ENCODE measurements at places on chromosomes 6 and 20.

GRCh38 chr6:53926505-53926904 is 131.7 kb downstream of the LRRC1 start:
- DNase-seq = no peak

DNA sequence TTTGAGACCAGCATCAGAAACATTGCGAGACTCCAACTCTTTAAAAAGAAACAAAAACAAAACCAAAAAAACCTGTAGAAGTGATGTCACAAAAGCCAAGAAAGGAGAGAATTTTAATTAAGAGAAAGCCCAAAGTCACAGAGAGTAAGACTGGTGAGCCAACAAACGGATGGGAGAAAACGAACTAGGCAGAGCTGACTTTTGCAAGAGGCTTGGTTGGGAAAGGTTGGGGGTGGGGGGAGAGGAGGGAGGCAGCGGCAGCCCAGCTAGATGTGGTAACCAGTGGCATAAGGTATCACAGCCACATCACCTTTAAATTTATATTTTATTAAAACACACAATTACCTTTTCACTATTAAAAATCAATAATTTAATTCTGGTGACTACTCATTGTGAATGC is 23.5 kb downstream of the NOL7 start:
- no peak for DNase-seq

- DNase-seq = no peak
Measured at GRCh38 chr6:46246727-46247126, 75.9 kb upstream of the ENPP5 start.

DNA sequence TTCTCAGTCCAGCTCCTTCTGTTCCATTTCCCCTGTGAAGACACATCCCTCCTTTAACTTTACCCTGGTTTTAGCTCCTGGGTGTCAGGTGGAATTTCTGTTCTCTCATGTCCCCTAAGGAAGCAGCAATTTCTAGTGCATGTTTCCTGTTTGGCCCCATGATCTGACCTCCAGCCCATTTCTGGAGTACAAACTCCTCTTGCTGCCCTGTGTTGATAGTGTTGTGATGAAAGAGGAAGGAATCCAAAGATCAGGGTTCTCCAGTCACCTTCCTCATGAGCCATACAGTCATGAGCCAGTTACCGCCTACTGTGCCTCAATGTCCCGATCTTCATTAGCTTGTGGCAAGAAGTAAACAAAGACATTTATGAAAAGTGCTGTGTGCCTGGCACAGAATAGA is 97.4 kb downstream of the PHACTR1 start:
- no peak for DNase-seq

DNA sequence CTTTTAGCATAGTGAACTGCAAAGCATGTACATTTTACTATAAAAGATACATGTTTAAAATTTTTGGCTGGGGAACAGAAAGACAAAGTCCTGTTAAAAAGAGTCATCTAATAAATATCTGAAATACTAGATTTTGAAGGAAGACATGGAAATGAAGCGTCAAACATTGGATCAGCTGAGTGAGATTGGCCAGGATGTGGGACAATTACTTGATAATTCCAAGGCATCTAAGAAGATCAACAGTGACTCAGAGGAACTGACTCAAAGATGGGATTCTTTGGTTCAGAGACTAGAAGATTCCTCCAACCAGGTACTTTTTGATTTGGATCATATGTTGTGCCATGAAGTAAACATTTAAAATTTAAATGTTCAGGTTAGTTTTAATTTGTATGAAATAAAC is 162.3 kb downstream of the UTRN start:
- no peak for DNase-seq

GRCh38 chr6:19719691-19720128 is 117.5 kb upstream of the ID4 start:
- DNase-seq = no peak

DNA sequence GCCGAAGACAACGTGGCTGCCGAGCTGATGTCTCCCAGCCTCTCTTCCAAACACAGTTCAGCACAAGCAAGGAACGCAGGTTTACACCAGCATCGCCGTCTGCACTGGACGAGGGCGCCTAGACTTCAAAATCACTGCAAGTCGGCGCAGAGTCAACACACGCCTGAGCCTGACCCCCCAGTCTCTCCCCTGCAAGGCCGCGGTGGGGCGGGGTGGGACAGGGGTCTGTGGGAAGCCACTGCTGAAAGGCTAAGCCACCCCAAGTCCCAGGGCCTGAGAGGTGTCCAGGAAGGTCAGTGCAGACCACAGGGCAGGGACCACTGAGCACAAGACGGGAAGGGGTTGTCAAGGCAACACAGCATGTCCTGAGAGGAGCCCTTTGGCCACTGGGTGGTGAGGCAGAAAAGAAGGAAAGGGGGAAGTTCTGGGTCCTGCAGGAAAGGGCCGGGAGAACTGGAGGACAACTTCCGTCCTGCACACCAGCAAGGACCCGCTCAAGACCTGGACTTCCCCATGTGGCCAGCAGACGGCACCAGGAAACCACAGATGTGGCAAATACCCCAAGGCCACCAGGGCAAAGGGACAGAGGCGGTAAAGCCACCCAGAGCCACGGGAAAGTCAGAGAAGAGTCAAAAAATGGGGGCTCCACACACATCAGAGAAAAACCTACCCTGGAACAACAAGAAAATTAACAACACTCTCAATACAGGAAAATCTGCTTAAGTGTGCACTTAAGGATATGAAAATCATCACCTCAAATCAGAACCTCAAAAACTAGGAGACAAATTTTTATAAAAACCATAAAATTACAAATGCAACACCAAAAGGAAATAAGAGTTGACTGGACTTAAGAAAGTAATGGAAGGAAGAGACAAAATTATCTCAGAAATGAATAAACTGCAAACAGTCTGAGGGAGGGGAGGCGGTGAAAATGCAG is 84.8 kb downstream of the TAF4 start:
- peak; percentile 9 for DNase-seq

- DNase-seq = no peak
Measured at GRCh38 chr6:169171016-169171415, 82.6 kb downstream of the THBS2 start.

DNA sequence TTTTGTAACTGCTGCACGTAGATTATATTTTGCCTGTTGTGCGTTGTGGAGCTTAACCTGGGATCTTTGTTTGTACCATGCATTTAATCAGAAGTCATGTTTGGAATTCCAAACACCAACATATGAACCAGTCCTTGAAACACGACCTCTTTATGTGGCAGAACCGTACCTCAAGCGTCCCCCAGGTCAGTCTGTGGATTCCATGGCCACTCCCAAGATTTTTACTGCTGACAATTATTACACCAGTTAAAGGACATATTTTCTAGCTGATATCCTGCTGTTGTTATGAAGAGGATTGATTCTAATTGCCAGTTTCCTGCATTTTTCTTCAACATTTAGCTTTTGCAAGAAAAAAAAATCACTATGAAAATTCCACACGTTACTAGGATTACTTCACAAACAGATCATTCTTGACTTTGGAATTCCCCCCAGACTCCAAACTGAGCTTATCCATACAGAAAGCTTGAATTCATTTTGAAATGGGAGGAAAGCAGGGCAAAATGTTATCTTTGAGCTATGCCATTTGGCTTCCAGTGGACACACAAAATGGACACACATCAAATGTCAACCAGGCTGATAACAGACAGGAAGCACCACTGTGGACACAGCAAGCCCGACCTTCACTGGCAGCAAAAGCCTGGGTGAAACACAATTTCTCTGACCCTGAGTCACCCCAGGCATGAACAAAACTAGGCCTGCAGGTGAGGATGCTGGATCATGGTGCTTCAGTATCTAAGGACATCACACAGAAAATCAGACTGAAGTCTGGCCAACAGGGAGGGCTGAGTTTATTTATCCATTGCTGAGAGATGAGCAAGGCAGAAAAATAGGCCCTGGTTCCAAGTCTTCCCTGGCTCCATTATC is 542.9 kb upstream of the JAG1 start:
- DNase-seq = no peak

GRCh38 chr6:164396071-164397047 is 913.0 kb downstream of the C6orf118 start:
- no peak for DNase-seq

- no peak for DNase-seq
Measured at GRCh38 chr6:36364669-36365479, 22.6 kb downstream of the ETV7 start.

- DNase-seq = peak; percentile 60
Measured at GRCh38 chr20:3924304-3925112, 35.3 kb downstream of the PANK2 start.

DNA sequence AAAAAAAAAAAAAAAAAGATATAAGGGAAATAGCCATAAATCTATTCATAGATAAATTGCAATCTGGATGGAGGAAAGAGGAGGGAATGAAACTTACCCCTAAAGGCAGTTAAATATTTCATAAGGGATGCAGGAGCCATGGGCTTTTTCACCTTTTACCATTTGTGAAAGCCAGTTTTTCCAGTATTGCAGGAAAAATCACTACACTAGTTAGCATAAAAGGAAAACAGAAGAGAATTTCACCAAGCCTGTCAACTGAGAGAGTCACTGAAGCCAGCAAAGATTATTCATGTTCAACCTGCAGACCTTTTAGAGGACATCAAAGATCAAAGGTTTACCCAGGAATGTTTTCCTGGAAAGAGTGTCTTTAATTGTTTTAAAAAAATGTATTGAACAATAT is 969.7 kb downstream of the KIF16B start:
- DNase-seq = no peak
